ENCODE measurements at places on chromosomes 7 and 10.
A peak's percentile ranks its signal among the peaks of the same experiment; 100 is the strongest.

DNA sequence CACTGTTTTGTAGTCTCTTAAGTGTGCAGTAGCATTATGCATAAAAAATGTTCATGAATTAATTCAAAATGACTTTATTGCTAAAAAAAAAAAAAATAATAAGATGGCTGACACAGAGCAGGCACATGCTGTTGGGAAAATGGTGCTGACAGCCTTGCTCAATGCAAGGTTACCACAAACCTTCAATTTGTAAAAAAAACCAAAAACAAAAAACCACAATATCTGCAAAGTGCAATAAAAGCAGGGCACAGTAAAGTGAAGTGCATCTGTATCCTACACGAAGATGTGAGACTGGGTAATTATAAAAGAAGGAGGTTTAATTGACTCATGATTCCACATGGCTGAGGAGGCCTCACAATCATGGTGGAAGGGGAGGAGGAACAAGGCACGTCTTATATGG, 185.8 kb downstream of the USP6NL start:
- no peak for DNase-seq

GRCh38 chr7:51240868-51241267, 75.7 kb downstream of the COBL start:
- DNase-seq, result peak; percentile 37

DNA sequence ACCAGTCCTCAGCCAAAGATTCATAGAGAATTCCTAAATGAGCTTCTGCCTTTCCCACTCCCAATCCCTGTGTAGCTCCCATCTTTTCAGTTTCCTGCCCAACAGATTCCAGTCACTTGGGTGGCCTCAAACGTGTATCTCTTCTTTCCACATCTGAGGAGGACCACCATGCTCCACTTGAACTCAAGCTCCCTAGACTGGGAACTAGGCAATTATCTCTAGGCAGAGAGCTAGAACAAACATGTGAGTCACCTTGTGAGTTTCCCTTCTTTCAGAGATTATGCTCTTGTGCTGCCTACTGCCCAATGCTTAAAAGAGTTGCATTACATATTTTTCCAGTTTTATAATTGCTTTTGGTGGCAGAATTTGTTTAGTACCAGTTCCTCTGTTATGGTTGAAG, 178.0 kb downstream of the MDFIC start:
- no peak for DNase-seq

DNA sequence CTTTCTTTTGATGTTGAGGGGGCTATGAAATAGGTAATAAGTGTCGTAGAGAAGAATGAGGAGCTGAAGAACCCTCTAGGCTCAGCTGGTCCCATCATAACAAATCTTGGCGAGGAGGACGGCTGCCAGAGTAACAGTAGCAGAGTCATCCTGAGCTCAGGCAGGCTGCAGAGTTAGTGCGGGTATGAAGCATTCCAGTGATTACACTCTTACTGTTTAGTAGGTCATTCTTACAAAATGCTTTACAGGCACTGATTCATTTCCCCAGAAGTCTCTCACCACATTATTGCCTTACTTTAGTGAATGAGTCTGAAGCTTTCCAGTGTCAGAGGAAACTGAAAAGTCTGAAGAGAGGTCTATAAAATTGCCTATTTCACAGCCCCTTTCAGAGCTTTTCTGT, 43.9 kb upstream of the GPR158 start:
- DNase-seq, result no peak

GRCh38 chr7:124257638-124258308, 224.9 kb upstream of the TMEM229A start:
- no peak for DNase-seq

DNA sequence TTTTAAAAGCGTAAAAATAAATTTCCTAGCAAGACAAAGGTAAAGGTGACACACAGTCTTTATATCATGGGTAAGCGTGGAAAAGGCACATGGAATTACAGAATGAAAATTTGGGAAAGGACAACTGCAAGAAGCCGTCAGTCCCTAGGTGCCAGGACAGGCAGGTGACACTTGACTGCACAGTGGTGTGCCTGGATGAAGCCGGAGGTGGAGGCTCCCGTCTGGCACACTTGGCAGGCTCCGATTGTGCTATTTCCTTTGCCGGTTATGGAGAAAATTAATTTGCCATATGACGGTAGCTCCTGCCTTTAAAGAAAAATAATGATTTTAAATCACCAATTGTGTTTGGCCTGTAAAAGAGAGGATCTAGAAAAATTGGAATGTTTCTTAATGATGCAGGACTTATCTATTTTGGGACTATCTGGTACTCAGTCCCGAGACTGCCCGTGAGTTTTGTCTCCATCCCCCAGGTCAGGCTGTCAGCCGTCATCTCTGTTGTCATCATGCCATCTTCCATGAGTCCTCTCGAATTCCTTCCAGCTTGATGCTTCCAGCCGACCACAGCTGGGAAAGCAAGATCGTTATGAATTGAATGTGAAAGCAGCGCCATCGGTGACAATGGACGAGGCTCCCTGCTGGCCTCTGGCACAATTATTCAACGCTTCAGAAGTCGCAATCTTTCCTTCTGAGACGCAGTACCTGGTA, 56.2 kb upstream of the MGMT start:
- DNase-seq, result no peak

GRCh38 chr7:96311967-96312366, 9.9 kb downstream of the SLC25A13 start:
- DNase-seq, result peak; percentile 63

GRCh38 chr10:63281967-63282366, 148.8 kb downstream of the NRBF2 start:
- DNase-seq, result no peak

GRCh38 chr10:129937351-129937751, 26.7 kb downstream of the EBF3 start:
- DNase-seq, result no peak

DNA sequence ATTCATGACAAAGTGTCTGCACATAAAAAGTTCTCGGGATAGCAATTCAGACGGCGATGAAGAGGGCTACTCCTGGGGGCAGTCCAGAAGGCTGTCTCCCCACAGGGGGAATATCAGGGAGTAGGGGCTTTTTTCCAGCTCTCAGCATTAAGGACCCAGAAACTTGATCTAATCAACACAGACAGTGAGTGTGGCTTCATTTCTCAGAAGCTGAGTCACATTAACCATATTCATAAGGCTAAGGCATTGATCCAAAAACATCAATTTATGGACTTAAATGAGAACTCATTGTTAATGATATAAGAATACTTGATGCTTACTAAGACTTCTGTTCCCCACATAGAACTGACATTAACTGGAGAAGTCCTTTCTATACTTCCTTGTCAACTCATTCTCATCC, 87.5 kb upstream of the AOAH start:
- DNase-seq, result no peak

DNA sequence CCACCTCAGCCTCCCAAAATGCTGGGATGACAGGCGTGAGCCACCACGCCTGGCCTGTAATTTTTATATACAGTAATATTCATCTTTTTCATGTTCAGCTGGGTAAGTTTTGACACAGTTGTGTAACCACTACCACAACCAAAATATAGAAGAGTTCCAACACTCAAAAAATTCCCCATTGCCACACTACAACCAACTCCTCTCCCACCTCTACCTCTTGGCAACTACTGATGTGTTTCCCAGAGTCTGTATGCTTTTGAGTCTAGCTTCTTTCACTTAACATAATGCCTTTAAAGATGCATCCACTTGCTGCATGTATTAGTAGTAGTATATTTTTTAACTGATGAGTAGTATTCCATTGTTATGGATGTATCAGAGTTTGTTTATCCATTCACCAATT, 90.7 kb downstream of the SRPK2 start:
- DNase-seq, result no peak

- no peak for DNase-seq
Measured at GRCh38 chr10:97466755-97467154, 20.8 kb downstream of the ZDHHC16 start.
